ENCODE measurements at places on chromosomes 7 and 10.

DNA sequence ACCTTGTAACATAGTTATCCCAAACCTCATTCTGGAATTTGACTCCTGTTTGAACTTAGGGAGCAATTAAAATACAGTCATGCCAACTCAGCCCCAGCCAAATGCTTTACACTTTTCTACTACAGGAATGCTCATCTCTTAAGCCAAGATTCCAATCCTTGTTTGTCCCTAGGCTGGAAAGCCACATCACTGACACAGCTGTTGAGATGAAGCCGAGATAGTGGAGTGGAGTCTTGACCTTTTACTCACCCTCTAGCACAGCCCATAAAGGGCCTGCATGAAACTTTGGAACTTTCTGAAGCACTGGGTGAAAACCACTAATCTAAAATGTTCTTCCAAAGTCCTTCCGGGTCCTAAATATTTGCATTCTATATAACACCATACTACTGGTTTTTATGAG, 247.3 kb downstream of the ETV1 start:
- no peak for ATAC-seq

DNA sequence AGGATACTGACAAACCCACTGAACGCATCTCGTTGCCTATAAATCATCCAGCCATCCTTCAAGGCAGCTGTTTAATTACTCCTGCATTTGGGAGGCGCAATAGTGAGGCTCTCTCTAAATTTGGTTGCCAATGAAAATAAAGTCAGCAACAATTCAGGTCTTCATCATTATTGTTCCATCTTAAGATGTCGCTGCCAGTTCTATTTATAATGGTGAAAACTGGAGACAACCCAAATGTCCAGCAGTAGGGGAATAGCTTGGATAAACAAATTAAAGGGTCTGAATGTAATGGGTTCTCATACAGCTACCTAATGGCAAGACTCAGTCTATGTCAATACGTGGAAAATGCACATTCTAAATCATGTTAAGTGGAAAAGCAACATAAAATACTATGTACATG, 120.1 kb upstream of the PLXNA4 start:
- no peak for ATAC-seq

DNA sequence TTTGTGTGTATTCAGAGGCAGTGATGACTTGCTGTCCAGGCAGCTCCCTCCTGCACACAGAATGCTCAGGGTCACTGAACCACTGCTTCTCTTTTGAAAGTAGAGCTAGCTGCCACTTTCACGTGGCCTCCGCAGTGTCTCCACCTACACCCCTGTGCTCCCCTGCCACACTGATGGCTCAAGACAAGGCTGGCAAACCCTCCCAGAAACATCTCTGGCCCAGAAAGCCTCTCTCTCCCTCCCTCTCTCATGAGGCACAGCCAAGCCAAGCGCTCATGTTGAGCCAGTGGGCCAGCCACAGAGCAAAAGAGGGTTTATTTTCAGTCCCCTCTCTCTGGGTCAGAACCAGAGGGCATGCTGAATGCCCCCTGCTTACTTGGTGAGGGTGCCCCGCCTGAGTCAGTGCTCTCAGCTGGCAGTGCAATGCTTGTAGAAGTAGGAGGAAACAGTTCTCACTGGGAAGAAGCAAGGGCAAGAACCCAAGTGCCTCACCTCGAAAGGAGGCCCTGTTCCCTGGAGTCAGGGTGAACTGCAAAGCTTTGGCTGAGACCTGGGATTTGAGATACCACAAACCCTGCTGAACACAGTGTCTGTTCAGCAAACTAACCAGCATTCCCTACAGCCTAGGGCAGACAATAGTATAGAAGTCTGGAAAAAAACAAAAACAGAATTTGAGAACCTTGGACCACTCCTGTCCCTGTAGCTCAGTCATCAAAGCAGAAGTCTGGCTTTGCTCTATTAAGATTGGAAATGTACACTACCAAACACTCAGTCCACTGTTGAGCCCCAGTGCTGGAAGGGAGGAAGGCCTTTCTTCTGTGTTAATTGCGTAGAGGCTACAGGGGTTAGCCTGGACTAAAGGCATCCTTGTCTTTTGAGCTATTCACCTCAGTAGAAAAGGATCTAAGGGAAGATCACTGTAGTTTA, 15.8 kb downstream of the SCD start:
- no peak for ATAC-seq

DNA sequence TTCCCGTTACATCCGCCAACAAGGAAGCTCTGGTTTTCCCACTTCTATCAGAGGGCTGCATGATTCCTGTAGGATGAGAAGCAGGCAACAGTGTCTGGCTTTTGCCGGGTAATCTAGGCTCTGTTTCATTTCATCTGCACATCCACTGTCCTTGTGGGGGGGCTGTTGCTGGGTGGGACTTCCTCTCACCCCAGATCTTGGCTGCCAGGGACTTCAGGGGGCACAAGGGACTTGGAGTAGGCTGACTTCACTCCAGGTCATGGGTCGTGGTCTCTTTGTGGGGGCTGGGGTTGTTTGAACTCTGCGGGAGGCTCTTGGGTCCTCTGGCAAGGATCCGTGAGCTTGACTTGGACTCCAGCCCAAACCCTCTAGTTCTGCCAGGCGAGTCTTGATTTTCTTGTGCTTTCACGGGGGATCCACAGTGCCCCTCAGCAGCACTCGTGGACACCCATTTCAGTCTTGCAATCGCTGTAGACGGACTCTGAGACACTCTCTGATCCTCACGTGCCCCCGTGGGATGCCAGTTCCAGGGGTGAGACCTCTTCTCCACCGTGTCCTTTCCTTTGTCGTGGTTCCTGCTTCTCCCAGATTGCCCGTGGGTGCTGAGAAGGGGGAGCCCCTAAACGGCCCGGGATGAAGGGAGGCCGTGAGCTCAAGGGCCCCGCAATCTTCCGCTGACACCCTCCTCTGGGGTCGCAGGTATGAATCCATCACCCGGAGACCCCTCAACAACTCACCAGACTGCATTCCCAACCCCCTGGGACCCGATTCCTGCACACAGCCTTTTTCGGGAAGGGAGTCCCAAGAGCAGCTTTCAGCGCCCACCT, 21.4 kb upstream of the ZNF273 start:
- no peak for ATAC-seq

GRCh38 chr7:112723416-112723815, 66.8 kb downstream of the TMEM168 start:
- no peak for ATAC-seq

GRCh38 chr10:112735041-112735695, 214.9 kb upstream of the TCF7L2 start:
- ATAC-seq, result no peak

DNA sequence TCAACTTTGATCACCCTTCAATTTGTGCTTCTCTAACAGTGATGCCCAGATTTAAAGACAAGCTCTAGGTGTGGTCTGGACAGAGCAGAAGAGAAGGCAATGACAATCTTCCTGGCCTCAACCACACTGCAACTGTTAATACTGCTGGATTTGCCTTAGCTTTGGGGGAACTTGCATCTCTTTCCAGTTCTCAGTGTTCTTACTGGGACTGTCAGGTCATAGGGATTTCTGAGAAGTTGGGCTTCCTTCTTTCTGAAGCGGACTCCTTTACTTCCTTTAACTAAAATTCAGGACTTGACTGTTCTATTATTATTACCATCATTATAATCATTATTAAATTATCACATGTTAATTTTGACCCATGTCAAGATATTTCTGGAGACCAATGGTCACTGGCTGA, 80.8 kb downstream of the OSBPL3 start:
- no peak for ATAC-seq

DNA sequence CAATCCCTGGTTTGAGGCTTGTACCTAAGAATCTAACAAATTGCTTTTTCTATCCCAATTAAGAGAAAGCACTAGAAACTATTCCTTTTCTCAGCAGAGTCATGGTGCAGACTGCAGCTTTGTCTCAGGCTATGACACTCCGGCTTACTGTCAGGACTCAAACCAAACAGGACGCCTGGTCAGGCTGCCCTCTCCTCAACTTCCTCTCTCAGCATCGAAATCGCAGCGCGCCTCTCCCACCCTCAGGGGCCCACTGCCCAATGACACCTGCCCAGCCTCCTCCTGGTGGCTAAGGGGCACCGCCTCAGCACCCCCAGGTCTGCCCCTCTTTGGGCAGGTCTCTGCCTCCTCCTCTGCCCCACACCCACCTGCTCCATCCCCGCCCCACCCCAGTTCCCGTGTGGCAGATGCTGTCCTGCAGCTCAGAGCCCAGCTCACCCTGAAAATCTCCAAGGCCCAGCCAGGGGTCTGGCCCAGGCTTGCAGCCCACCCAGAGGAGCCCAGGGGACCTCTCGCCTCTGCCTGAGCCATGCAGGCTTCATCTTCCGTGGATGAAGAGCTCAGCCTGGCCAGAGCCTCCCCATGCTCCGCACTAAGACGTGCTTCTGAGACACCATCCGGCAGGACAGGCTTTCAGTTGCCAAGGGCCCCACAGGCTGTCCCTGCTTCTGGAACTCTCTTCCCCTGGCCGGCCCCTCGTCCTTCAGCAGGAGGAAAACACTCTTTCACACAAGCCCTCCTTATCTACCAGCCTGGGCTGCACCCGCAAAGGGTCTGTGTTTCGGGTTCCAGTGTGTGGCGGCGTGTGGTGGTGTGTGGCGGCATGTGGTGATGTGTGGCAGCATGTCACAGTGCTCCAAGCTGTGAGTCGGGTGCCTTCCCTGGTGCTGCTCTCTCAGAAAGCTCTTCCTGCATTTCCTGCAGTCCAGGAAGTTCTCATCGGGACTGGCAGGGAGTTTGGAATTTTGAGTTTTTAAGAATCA, 16.4 kb upstream of the PTPRN2 start:
- no peak for ATAC-seq

- ATAC-seq, result no peak
Observed at GRCh38 chr7:120060281-120060680, 212.7 kb upstream of the KCND2 start.

DNA sequence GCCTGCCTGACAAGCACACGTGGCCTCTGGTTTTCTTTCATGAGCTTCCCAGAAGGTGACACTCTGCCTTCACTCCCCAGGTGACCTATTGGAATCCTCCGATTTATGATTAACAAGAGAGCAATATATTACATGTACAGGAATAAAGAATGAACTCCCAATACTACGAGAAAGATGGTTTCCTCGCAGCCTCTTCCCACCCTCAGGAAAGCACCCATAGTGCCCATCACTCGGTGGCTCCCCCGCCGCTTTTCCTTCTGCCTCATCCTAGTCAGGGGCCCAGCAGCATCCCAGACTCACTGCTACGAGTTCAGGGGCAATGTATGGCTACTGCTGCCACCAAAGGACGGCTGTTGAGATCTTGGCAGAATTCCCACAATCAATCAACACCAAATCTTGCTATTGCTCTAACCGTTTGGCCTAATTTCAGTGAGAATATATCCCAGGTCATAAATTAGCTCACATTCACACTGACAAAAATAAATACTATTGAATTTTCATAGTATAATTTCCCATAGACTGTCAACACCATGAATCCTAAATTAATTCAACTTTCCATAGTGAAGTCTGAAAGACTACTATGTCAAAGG, 196.3 kb downstream of the TNS3 start:
- no peak for ATAC-seq

- peak; percentile 84 for ATAC-seq
Observed at GRCh38 chr7:12570534-12571461, at the start of gene SCIN. SCIN (plus strand) TSS chr7:12570720; CDS start chr7:12570787, 67 bp downstream.
